ENCODE measurements at places on chromosomes 7 and 10.

DNA sequence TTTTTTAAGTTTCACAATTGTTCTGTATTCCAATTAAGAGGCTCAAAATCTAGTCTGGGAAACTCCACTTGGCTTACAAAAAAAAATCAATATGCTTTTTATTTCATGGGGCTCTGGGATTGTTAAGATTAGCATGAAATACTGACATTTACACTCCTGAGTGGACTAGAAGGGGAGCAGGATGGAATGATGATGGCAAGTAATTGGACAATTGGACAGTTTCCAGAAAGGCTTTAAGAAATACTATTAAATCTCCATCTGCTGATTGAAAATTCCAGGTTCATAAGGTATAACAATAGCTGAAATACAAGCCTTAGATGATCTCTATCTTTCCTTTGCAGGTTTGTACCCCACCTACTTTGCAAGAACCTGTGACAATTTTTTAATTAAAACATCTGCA lies 184.4 kb downstream of the LRRTM3 start:
- no peak overlapping the region for H3K27ac ChIP-seq
- no peak for DNase-seq
- peaks cover 8% of the 10 kb centered on the region for H3K4me1 ChIP-seq
- H3K27me3 ChIP-seq: no peaks in the 10 kb centered on the region
- H3K36me3 ChIP-seq: no peaks in the 10 kb centered on the region

DNA sequence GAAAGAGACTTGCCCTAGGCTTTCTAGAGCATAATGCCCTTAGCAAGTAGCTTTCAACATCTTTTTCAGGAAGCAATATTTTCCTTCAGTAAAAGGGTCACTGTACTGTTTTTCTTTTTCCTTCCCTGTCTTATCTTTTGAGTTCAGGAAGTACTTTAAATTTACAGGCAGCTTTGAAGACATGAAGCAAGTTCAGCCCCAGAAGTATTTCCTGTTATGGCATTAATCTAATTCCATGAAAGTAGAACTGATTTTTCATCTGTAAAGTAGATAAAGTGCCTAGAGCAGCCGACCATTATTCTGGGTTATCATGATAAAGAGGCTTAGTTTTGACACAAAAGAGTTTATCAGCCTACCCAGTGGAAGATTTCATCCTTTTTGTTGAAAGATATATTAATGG lies 288.2 kb downstream of the ADK start:
- H3K4me3 ChIP-seq: no peak overlapping the region
- peaks cover 26% of the 10 kb centered on the region for H3K4me1 ChIP-seq
- H3K27ac ChIP-seq: no peak overlapping the region
- no peak for DNase-seq

- H3K27me3 ChIP-seq: no peaks in the 10 kb centered on the region
- H3K36me3 ChIP-seq: peaks cover 4% of the 10 kb centered on the region
- H3K27ac ChIP-seq: no peak overlapping the region
Observed at GRCh38 chr7:151334628-151335027, 7.0 kb upstream of the NUB1 start.

- no peak overlapping the region for H3K27ac ChIP-seq
- peaks cover 20% of the 10 kb centered on the region for H3K36me3 ChIP-seq
- DNase-seq: no peak
- H3K27me3 ChIP-seq: no peaks in the 10 kb centered on the region
Observed at GRCh38 chr7:5758753-5759335, 22.6 kb downstream of the RNF216 start.

GRCh38 chr7:92751902-92752901 lies 84.2 kb downstream of the CDK6 start:
- H3K27ac ChIP-seq: peak overlapping the region; percentile 60
- no peak overlapping the region for H3K4me3 ChIP-seq
- H3K27me3 ChIP-seq: no peaks in the 10 kb centered on the region
- DNase-seq: no peak

GRCh38 chr7:94182721-94183120 lies 178.6 kb upstream of the BET1 start:
- peaks cover 6% of the 10 kb centered on the region for H3K36me3 ChIP-seq
- peaks cover 37% of the 10 kb centered on the region for H3K4me1 ChIP-seq
- H3K27me3 ChIP-seq: no peaks in the 10 kb centered on the region

- no peak overlapping the region for H3K4me3 ChIP-seq
- no peaks in the 10 kb centered on the region for H3K36me3 ChIP-seq
- peaks cover 74% of the 10 kb centered on the region for H3K27me3 ChIP-seq
- no peak for DNase-seq
- no peak overlapping the region for H3K27ac ChIP-seq
Observed at GRCh38 chr10:43062402-43063160, 14.3 kb upstream of the RET start.

GRCh38 chr10:72328829-72329204 lies 25.9 kb downstream of the DNAJB12 start:
- H3K36me3 ChIP-seq: peaks cover 63% of the 10 kb centered on the region
- no peaks in the 10 kb centered on the region for H3K27me3 ChIP-seq
- no peak for DNase-seq
- H3K4me3 ChIP-seq: no peak overlapping the region

- no peaks in the 10 kb centered on the region for H3K27me3 ChIP-seq
- H3K4me3 ChIP-seq: no peak overlapping the region
- no peaks in the 10 kb centered on the region for H3K36me3 ChIP-seq
- H3K27ac ChIP-seq: no peak overlapping the region
- no peaks in the 10 kb centered on the region for H3K4me1 ChIP-seq
- no peak for DNase-seq
Observed at GRCh38 chr10:10758306-10758705, 259.4 kb upstream of the CELF2 start.

- no peak for DNase-seq
- H3K36me3 ChIP-seq: no peaks in the 10 kb centered on the region
- no peak overlapping the region for H3K27ac ChIP-seq
- no peak overlapping the region for H3K4me3 ChIP-seq
- H3K27me3 ChIP-seq: no peaks in the 10 kb centered on the region
Observed at GRCh38 chr7:29915481-29916215, 74.0 kb downstream of the SCRN1 start.

- no peaks in the 10 kb centered on the region for H3K36me3 ChIP-seq
- H3K27me3 ChIP-seq: peaks cover 35% of the 10 kb centered on the region
- H3K4me3 ChIP-seq: no peak overlapping the region
Observed at GRCh38 chr10:117431160-117431559, 55.9 kb upstream of the PDZD8 start.

- H3K4me1 ChIP-seq: no peaks in the 10 kb centered on the region
- no peaks in the 10 kb centered on the region for H3K27me3 ChIP-seq
- H3K27ac ChIP-seq: no peak overlapping the region
- no peak overlapping the region for H3K4me3 ChIP-seq
- no peaks in the 10 kb centered on the region for H3K36me3 ChIP-seq
- DNase-seq: no peak
Observed at GRCh38 chr10:27838361-27838760, 92.7 kb upstream of the MKX start.

GRCh38 chr10:27611236-27611635 lies 107.1 kb downstream of the RAB18 start:
- no peak overlapping the region for H3K4me3 ChIP-seq
- no peak for DNase-seq
- H3K4me1 ChIP-seq: no peaks in the 10 kb centered on the region
- H3K36me3 ChIP-seq: no peaks in the 10 kb centered on the region

- no peak overlapping the region for H3K27ac ChIP-seq
- no peak for DNase-seq
- no peak overlapping the region for H3K4me3 ChIP-seq
- no peaks in the 10 kb centered on the region for H3K4me1 ChIP-seq
Observed at GRCh38 chr10:126921974-126922525, 16.8 kb downstream of the DOCK1 start.

GRCh38 chr7:147519062-147519461 lies 1071.5 kb upstream of the C7orf33 start:
- H3K4me3 ChIP-seq: no peak overlapping the region
- no peak overlapping the region for H3K27ac ChIP-seq
- H3K4me1 ChIP-seq: no peaks in the 10 kb centered on the region
- H3K27me3 ChIP-seq: no peaks in the 10 kb centered on the region

DNA sequence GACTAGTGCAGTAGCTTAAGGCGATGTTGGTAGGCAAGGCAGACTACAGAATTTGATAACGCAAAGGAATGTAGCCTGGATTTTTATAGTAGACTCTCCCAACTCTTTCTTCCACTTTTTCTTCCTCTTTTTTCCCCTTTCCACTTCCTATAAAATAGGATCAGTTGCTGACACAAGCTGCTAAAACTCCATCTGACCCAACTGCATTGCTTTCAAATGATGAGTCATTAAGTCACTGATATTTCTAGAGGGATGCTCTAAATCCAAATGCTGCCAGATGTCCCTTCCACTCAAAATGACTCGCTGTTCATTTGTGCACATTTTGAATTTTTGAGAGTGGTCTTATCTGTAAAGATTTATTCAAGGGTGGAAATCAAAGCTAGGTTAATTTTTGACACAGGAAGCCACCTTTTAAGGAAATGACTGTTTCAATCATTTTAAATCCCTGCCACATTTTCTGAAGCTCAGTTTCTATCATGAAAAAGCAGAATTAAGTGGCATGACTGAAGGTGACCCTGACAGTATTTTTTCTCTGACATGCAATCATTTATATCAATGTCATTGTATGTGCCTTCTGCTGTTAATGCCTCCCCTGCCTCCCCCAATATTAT lies 25.8 kb upstream of the SFMBT2 start:
- no peak for DNase-seq
- no peak overlapping the region for H3K4me3 ChIP-seq
- no peak overlapping the region for H3K27ac ChIP-seq

- no peak for DNase-seq
- no peak overlapping the region for H3K27ac ChIP-seq
- no peaks in the 10 kb centered on the region for H3K36me3 ChIP-seq
- no peaks in the 10 kb centered on the region for H3K4me1 ChIP-seq
- H3K27me3 ChIP-seq: no peaks in the 10 kb centered on the region
- no peak overlapping the region for H3K4me3 ChIP-seq
Observed at GRCh38 chr7:26306790-26307189, 15.1 kb downstream of the SNX10 start.

- H3K27me3 ChIP-seq: no peaks in the 10 kb centered on the region
- no peaks in the 10 kb centered on the region for H3K36me3 ChIP-seq
- no peak overlapping the region for H3K27ac ChIP-seq
- no peak for DNase-seq
- H3K4me3 ChIP-seq: no peak overlapping the region
- peaks cover 19% of the 10 kb centered on the region for H3K4me1 ChIP-seq
Observed at GRCh38 chr7:105854498-105854897, 21.9 kb downstream of the ATXN7L1 start.

GRCh38 chr10:128578766-128579165 lies 452.5 kb upstream of the MKI67 start:
- no peaks in the 10 kb centered on the region for H3K27me3 ChIP-seq
- no peak overlapping the region for H3K27ac ChIP-seq
- H3K36me3 ChIP-seq: no peaks in the 10 kb centered on the region
- DNase-seq: no peak
- H3K4me3 ChIP-seq: no peak overlapping the region

DNA sequence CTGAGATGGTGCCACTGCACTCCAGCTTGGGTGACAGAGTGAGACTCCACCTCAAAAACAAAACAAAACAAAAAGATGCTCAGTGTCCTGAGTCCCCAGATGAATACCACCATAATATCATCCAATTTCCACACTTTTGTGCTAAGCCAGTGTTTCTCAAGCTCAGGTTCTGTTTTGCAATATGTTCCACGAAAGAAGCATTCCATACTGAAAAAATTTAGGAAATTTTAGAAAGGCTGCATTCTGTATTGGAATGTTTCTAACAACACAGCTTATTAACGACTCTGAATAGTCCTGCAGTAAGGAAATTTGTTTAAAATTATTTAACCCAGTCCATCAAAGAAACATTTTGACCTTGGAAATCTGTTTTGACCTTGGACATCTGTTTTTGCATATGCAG lies 142.4 kb downstream of the EPC1 start:
- no peak overlapping the region for H3K4me3 ChIP-seq
- no peak overlapping the region for H3K27ac ChIP-seq
- H3K4me1 ChIP-seq: peaks cover 17% of the 10 kb centered on the region
- no peaks in the 10 kb centered on the region for H3K27me3 ChIP-seq
- no peaks in the 10 kb centered on the region for H3K36me3 ChIP-seq

DNA sequence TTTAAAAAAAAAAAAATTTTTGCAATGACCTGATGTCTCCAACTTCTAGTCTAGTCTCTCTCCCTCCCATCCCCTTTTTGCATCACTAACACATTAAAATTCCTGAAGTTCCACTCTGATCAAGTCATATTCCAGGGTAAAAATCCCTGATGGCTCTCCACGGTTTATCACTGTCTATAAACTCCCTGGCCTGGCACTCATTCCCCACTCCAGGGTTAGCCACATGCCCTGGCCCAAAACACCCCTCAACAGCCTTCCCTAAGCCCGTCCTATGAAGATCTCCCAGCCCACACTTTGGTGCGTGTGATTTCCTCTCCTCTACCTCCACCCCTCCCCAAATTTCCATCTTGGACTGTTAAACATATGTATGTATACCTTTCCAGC lies 125.4 kb downstream of the JAZF1 start:
- no peaks in the 10 kb centered on the region for H3K27me3 ChIP-seq
- DNase-seq: no peak
- H3K4me1 ChIP-seq: no peaks in the 10 kb centered on the region
- H3K27ac ChIP-seq: no peak overlapping the region
- no peak overlapping the region for H3K4me3 ChIP-seq

DNA sequence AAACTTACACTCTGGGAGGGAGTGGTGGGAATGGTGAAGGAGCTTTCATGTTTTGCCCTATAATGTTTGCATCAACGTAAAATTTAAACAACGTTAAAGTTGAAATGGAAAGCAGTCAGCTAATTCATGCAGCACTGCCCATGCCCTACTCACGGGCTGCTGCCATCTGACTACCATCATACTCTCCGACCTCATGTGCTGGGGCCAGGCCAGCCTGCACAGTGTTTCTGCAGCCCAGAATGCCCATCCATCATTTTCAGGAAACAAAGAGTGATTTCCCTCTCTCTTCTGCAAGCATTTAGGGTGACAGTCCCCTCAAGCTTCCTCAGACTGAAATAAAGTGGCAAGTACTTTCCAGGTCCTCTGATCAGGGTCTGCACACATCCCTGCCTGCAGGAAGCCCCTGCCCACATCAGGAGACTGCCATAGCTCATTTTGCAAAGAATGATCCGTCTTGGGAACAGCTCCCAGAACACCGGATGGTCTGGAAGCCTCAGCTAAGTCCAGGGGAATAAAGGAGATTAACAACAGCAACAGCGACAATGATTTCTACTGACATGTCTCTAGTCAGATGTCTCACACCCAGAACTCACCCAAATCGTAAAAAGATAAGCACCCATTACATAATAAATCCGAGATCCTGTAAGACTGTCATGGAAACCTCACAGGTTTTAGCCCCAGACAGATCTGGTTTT lies 40.3 kb downstream of the ARHGAP22 start:
- no peak overlapping the region for H3K27ac ChIP-seq
- no peak for DNase-seq
- no peaks in the 10 kb centered on the region for H3K36me3 ChIP-seq
- H3K4me3 ChIP-seq: no peak overlapping the region

DNA sequence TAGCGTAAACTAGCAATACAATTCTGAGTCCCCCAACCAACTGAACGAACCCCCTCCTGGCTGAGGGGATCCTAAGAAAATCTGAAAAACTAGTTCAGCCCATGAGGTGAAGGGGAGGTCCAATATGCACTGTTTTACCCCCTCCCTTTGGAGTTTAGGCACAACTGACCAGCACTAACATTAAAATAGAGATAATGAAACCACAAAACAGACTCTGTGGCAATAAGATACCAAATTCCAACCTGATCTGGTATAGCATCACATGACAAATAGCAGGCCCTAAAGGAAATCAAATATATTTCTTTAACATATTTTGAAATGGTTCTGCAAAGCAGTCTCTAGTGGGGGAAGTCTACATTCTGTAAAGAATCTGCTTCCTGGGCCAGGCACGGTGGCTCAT lies 522.5 kb downstream of the TYW1 start:
- no peak for DNase-seq
- no peaks in the 10 kb centered on the region for H3K36me3 ChIP-seq
- H3K4me3 ChIP-seq: no peak overlapping the region
- H3K27ac ChIP-seq: no peak overlapping the region

Measured in Calu3 (cell line).